ENCODE measurements at places on chromosomes 12 and 14. TPM values are rescaled to one million over a fixed set of nuclear protein-coding genes. Genes with fewer than 3 reads are reported as not detected.

RBMS2 gene
- 15.2 TPM for total RNA-seq

LRP1-AS gene
- not detected for total RNA-seq

MFAP5 gene
- total RNA-seq = 1.9 TPM

NANOG gene
- 1.9 TPM for total RNA-seq

GRCh38 chr14:56196274-56196673, 78.1 kb downstream of the PELI2 start:
- no peak for DNase-seq
- no peak overlapping the region for H3K27ac ChIP-seq
- H3K27me3 ChIP-seq = no peaks in the 10 kb centered on the region

DNA sequence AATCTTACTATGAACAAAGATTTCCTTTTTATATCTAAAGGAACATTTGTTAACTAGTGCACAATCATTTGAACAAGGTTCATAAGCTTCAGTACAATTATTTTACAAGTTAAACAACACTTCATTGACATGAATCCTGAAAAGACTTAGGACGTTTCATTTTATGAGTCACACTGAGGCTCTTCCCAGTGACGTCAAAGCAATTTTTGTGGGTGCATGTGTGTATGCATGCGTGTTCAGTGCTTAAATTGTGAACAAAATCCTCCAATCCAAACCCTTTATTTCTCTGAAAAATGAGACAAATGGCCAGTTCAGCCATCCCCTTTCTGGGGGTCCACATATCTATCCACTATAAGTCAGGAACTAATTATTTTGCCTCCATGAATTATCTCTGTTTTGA, 2.9 kb downstream of the LMNTD1 start:
- H3K27me3 ChIP-seq = no peaks in the 10 kb centered on the region
- H3K27ac ChIP-seq = no peak overlapping the region
- H3K4me1 ChIP-seq = no peaks in the 10 kb centered on the region
- no peak overlapping the region for H3K4me3 ChIP-seq

- no peak overlapping the region for H3K4me3 ChIP-seq
- no peaks in the 10 kb centered on the region for H3K4me1 ChIP-seq
- H3K27ac ChIP-seq = no peak overlapping the region
- no peaks in the 10 kb centered on the region for H3K36me3 ChIP-seq
- no peaks in the 10 kb centered on the region for H3K27me3 ChIP-seq
Observed at GRCh38 chr14:105879867-105880561, 353.6 kb downstream of the TMEM121 start.

DNA sequence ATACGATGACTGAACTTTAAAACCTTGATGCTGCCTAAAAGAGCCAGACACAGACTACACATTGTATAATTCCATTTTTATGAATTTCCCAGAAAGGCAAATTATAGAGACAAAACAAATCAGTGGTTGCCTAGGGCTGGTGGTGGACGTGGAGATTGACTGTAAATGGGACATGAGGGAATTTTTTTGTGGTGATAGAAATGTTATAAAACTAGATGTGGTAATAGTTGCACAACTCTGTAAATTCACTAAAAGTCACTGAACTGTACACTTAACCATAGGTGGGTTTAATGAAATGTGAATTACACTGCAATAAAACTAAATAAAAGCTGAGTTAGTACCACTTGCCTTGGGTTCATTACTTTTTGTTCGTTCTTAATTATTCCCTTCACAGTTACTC, 72.1 kb downstream of the PLEKHA5 start:
- no peaks in the 10 kb centered on the region for H3K4me1 ChIP-seq
- no peaks in the 10 kb centered on the region for H3K36me3 ChIP-seq
- no peak overlapping the region for H3K27ac ChIP-seq
- no peak for DNase-seq
- no peak overlapping the region for H3K4me3 ChIP-seq

- no peaks in the 10 kb centered on the region for H3K36me3 ChIP-seq
- no peak overlapping the region for H3K4me3 ChIP-seq
- no peaks in the 10 kb centered on the region for H3K27me3 ChIP-seq
- H3K27ac ChIP-seq = no peak overlapping the region
- DNase-seq = no peak
Observed at GRCh38 chr14:83741269-83741668, 1788.7 kb upstream of the FLRT2 start.

All from hepatocyte (in vitro differentiated cells).